ENCODE measurements at places on chromosomes 1 and 21.

- DNase-seq = no peak
Measured at GRCh38 chr1:106746448-106747085, 309.9 kb upstream of the PRMT6 start.

- DNase-seq = no peak
Measured at GRCh38 chr1:215376544-215377264, 190.4 kb upstream of the KCTD3 start.

- DNase-seq = no peak
Measured at GRCh38 chr1:174007851-174008250, 14.3 kb downstream of the RC3H1 start.

DNA sequence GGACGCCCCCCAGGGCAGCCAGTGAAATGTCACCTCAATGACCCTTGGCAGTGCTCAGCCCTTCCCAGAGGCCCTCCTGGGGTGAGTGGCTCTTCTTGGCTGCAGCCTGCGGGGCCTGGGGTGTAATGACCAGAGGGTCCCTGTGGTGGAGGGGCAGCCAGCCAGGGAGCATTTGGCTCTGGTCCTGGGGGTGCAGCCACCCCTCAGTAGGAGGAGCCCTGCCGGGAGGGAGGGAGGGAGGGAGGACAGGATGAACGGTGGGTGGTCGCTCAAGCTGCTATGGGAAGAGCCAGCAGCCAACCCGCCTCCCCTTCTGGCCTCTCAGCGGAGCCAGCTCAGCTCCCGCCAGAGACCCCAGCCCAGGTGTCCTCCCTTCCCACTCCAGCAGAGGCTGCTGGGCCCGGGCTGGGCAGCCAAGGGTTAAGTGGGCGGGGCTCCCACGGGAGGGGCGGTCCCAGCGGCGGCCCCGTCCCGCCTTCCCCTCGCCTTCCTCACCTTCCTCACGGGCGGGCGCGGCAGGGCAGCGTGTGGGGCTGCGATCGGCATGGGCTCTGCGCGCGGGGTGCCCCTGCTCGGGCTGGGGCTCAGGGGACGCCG, 9.0 kb upstream of the PLCH2 start:
- no peak for DNase-seq

DNA sequence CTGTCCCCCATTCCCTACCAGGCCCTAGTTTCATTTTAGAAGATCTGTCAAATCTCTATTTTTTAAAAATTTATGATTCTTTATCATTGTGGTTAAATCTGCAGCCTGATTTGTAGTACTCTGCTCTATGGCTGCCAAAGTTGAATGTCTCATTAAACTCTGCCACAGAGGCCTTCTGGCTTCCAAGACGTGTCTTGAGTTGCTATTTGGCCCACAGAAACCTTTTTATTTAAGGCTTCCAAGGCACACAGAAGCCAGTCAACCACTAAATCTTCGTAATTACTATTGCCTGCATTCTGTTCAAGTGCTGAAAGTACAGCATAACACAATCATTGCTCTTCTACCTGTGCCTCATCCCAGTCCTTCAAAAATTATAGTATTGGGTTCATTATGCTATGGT, 971.0 kb downstream of the NCAM2 start:
- DNase-seq = no peak

DNA sequence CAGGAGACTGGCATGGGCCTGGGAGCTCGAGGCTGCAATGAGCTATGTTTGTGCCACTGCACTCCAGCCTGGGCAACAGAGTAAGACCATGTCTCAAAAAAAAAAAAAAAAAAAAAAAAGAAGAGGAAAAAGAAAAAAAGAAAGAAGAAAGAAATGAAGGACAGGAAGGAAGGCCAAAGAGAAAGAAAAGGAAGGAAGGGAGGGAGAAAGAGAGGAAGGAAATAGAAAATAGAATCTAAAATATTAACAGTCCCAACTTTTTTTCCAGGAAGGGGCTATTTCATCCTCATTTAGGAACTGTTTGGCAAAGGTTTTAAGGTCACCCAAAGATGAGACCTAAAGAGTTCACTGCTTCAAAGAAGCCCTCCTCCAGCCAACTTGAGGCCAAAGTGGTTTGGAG, 2.5 kb downstream of the MUL1 start:
- DNase-seq = no peak

DNA sequence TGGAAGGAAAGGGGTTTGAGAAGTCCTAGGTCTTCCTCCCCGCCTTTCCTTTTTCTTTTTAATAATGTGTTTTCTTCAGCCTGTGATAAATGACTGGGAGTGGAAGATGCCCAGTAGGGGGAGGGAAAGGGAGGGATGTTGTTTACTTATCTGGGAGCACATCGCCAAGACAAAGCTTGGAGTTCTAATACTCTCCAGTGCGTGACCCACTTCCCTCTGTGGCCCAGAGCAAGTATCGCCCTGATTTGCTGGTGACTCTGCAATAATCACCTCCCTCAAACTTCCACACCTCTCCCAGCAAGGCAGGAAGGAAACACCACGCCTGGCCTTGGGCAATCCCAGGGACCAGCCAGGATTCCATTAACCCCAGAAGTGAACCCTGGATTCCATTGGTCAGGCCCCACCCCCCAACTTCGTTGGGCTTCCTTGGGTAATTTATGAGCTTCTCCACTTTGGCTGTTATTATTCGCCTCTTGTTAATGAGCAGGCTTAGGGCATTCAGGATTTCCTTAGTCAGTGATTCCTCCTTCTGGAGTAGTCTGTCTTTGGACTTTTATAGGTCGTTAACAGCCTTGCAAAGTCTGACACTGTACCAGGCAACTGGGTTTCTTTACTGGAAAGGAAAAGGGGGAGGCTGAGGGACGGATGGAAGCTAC, 24.3 kb upstream of the GRHL3 start:
- no peak for DNase-seq

GRCh38 chr1:240033406-240033805, 58.3 kb upstream of the FMN2 start:
- DNase-seq = no peak

GRCh38 chr1:17108786-17109185, 10.5 kb downstream of the PADI2 start:
- no peak for DNase-seq

- no peak for DNase-seq
Measured at GRCh38 chr1:48205522-48205921, 17.0 kb upstream of the SLC5A9 start.

GRCh38 chr1:3168678-3169077, 99.7 kb downstream of the PRDM16 start:
- no peak for DNase-seq

- DNase-seq = no peak
Measured at GRCh38 chr1:113027007-113027406, 46.0 kb upstream of the LRIG2 start.

DNA sequence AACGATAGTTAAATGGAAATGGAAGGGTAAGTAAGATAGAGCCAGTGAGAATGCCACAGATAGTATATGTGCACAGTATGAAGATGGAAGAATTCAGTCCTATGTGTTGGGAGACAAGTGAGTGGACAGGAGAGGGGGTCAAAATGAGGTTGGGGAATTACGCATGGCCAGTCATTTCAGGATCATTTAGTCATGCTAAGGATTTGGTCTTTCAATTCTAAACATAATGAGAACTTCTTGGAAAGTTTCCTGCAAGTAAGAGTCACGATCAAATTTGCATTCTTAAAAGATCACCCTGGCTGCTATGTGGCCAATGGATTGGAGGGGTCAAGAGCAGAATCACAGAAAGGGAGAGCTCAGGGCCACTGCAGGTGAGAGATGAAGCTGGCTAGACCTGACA, 64.0 kb upstream of the KCNK2 start:
- DNase-seq = no peak

DNA sequence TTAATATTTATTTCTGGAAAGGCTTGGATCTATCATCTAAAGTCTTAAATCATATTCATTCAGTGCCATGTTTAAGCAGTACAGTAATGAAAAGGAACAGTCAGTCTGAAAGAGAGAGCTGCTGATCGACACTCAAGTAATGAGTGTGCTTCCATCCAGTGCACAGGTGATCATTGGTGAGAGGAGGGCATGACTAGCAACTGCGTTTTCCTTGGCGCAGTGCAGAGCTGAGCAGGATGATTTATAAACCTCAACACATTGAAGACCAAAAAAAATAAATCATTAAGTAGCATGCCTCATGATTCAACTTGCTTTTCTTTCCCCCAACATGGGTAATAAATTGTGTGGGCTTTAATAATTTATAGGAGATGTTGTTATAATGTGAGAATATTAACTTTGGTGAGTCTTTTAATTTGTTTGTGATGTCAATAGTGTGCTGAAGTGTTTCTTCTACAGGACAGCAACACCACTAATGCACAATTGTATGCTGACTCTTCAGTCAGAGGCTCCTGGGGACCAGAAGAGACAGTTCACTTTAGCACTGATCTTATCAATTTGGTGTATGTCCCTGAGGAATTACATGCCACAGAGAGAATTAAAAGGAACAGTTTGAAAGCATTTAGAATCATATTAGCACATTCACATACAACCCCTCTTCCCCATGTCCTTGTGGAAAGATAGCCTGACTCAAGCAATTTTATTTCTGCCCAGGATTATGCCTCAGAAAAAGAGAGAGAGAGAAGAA, 199.7 kb upstream of the ADGRL2 start:
- DNase-seq = no peak

Data from T-helper 2 cell treated with Interferon-gamma antibody and Interleukin-4, amounts not matched to agents 5 μg/mL and 100 μg/mL, for 36 hours (primary cell).